ENCODE measurements at places on chromosomes 2 and 18.

DNA sequence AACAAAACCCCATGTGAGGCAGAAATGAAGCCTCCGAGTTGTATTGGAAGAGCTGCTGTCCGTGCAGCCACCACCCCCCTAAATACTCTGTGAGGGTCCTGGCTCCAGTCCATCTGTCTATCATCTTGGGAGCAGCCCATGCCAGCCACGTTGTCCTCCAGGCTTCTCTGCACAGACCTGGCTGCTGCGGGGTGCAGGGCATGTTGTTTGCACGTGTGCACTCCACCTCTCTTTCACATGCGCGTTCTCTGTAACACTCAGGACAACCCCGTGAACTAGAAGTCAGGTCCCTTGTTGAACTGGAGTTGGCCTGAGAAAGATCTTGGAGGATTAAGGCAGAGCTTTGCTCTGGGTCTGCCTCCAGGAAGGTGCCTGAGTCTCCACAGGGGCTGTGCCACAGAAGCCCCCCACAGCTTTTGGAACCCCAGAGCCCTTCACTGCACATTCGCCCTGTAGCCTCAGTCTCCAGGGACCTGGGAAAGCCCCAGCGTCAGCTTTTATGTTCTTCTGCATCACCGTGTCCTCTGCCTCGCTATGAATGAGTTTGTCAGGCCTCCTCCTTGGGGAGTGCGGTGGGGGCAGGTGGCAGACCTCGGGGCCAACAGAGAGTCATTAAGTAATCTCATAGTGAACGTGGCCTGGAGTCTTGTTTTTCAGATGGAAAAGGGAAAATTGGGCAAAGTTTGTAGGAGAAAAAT lies 16.6 kb downstream of the RTP5 start:
- no peak for DNase-seq

GRCh38 chr2:288758-289361 lies 969 bp upstream of the ALKAL2 start:
- DNase-seq, result no peak

GRCh38 chr2:190809876-190810525 lies 70.6 kb upstream of the GLS start:
- DNase-seq, result no peak

DNA sequence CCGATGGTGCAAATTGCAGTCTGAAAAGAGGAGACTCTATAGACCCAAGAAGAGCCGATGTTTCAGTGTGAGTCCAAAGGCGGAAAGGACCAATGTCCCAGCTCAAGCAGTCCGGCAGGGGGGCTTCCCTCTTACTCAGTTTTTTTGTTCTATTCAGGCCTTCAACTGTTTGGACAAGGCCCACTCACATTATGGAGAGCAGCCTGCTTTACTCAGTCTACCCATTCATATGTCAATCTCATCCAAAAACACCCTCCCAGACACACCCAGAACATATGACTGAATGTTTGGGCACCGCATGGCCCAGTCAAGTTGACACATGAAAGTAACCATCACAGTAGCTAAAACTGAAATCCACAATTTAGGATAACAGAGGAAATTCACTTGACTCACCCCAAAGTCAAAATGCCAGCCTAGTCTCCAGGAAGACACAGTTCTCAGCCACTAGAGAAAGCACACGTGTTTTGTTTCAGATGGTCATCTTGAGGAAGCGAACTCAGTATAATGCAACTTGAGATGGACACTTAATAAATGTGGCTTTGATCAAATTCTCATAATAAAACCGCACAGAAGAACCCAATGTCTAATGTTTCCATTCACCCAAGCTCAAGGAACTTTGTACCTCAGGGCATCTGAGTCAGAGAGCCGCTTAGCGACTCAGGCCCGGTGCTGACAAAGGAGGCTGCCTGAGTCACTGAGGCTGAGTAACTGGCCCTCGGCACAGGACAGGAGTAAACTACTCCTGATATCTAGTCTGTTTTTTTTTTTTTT lies 2.4 kb downstream of the FHL2 start:
- DNase-seq, result no peak

- no peak for DNase-seq
Measured at GRCh38 chr18:21264651-21265050, 22.6 kb downstream of the GREB1L start.

DNA sequence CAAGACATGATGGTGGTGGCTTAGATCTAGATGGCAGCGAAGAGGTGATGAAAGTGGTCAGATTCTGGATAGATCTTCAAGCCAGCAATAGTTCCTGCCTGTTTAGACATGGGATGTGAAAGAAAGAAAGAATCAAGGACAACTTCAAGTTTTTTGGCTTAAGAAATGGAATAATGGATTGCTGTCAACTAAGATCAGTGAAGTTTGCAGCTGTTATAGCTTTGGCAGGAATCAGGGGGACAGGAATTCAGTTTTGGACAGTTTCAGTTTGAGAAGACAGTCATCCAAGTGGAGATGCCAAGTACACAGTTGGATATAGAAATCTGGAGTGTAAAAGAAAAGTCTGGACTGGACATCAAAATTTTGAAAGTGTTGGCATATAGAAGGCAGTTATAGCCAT lies 283.7 kb upstream of the PKDCC start:
- no peak for DNase-seq

DNA sequence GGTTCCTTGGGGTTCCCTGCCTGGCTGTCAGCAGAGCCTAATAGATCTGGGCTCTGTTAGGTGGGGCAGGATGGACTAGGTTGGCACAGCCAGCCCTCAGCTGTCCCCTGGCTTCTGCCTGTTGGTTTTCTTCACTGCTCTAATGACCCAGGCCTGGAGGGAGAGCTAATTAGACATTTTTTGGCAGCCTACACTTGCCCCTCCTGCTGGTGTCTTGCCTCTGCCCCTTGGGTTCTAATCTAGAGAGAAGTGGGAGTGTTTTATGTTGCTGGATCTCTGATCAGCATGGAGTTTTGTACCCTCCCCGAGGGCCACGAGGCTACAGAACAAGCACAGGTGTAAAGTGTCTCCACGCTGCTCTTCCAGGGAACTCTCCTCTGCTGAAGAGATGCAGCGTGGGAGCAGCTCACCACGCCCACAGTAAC lies 199.4 kb upstream of the RASGRP3 start:
- no peak for DNase-seq

DNA sequence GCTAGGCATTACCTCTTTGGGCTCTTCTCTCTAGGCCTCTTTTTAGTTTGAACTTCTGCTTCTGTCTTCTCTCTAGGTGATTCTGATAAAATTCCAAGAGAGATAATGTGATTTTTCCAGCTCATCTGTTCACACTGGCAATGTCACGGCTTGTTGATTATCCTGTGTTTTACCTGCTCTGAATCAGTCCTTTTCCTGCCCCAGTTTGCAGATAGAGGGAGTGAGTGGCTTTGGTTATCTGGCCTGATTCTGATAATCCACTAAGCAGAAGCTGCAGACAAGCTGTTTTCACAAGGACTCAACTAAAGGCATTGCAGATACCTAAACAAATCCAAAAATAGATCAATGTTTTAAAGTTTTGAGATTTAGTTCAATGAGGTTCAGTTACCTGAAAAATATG lies 111.9 kb downstream of the DCC start:
- DNase-seq, result no peak

Measured in stimulated activated CD4-positive, alpha-beta T cell treated with anti-CD3 and anti-CD28 coated beads, Interleukin-15, amount 100 ng/mL, for 1 hour (primary cell).